ENCODE measurements at places on chromosomes 7 and 10. TPM values are rescaled to one million over a fixed set of nuclear protein-coding genes. Genes with fewer than 3 reads are reported as not detected.
A peak's percentile ranks its signal among the peaks of the same experiment; 100 is the strongest.

- DNase-seq, result no peak
Observed at GRCh38 chr10:47224546-47225218, 75.3 kb upstream of the GDF10 start.

DNA sequence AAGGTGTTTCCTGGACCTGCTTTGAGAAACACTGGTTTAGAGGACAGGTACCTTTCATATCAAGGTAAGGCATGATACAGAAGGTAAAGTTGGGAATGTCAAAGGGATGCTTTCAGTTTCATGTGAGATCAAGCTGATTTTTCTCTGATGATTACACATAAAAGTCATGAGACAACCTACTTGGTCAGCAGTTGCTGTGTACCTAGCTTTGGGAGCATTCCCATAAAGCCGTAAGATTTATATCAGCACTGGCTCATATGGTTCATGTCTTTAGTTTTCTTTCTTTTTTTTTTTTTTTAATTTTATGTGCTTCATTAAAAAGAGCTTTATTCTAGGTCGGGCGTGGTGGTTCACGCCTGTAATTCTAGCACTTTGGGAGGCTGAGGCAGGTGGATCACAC lies 265.3 kb upstream of the LRGUK start:
- no peak for DNase-seq

NUTM2B gene
- 2.0 TPM for polyA plus RNA-seq

DNA sequence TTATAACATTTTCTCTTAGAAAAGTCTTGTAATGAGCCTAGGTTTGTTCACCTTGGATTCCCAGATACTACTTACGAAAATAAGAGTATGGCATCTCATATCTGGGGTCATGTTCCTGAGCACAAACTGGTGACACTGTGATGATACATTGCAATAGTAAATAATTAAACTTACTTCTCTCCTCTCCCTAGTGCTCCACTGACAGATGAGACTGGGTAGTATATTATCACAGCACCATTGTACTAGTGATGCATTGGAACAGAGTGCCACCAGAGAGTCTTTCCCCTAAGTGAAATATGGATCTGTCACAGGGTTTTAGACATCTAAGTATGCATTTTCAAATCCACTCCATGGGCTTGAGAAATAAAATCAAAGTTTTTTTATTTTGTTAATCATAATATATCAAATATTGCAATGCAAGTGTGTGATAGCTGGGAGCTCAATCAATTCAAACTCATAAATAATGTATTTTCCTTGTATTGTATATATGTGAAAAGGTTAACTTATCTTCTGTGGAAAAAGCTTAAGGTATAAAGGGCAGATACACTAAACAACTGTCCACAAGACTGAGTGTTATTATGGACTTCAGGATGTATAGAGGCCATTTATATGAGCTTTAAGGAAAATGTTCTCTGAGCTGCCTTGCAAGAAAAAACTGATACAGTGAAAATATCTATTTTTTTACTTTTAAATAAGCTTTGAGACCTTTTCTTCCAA lies 275.5 kb downstream of the ZWINT start:
- no peak for DNase-seq

IFIT1 gene
- polyA plus RNA-seq, result 40.9 TPM

SPDYE6 gene
- polyA plus RNA-seq, result not detected

DNA sequence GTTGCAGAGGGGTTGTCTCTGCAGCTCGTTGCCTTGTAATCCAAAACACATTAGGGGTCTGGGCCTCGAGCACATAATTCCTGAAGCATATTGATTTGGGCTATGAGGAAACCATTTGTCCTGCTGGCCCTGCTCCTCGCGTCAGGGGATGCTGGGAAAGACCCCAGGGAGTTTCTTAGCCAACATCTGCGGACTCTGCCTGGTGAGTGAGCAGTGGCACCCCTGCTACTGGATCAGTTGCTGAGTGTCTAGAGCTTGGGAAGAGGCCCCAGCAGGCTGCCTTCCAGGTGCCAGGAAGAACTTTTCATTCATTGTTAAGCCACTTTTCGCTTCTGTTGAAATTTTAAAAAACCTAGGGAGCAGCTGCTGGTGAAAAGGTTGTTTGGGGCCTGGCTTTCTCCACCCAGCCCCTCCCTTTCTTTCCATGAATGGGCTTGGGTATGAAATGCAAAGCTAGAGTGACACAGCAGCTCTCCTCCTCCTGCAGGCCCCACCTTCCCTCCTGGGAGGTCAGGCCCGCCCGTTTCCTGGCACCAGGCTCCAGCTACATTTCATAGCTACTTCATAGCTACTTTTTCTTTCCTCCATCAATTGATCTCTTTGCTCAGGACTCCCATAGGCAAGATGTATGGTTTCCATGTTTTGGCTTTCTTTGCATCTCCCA lies 26.8 kb downstream of the TACR2 start:
- DNase-seq, result peak; percentile 22

- no peak for DNase-seq
Observed at GRCh38 chr7:26928703-26929347, 64.4 kb upstream of the SKAP2 start.

MYL10 gene
- polyA plus RNA-seq, result not detected

DNA sequence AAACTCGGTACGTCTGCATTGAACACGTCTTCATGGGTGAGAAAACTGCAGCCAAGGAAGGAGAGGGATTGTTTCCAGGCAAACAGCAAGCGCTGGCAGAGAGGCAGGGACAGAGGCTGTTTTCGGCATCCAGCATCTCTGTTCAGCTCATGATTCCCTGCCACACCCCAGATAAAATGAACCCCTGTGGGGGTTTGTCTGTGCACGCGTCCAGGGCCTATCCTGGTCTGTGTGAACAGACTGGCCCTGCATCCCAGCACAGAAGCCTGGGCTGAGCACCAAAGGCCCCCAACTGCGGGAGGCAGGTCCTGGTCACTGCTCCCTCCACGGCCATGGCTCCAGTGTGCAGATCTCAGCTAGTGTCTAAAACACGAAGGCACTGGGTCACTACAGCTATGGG lies 83.3 kb upstream of the FAM20C start:
- DNase-seq, result no peak

DNA sequence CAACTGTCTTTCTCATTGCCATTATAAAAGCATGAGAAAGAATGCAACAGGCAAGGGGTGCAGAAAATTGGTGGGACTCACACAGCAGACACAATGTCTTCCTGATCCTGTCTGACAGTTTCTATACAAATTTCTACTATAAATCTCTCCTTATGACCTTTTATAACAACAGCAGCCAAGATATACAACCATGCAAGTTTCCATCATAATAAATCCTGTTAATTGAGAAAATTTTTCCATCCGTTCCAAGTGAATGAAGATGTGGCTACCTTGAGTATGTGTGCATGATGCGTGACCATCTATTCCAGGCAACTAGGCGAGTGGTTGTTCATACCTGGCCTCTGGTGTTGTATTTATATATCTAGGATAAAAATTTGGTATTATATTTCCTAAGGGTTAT lies 216.7 kb downstream of the BBS9 start:
- DNase-seq, result no peak

PNLIP gene
- not detected for polyA plus RNA-seq

SEMA3E gene
- 0.15 TPM for polyA plus RNA-seq

DNA sequence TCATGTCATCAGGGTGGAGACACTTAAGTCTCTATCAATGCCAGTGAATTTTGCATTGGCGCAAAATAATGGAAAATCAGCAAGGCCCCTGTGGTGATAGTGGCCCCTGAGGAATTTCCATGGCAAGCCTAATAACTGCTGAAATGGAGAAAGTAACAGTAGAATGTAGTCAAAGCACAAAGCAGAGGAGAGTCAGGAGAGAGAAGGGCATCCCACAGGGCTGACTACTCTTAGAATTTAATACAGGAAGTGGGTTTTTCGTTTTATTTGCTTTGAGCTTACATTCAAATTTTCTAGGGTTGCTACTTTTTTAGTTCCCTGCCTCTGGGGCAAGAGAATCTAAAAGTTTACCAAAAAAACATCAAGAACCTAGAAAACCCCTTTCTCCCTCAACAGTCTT lies 39.0 kb downstream of the BZW2 start:
- no peak for DNase-seq

THSD7A gene
- polyA plus RNA-seq, result 5.1 TPM

ACSM6 gene
- polyA plus RNA-seq, result 0.34 TPM

ANKRD61 gene
- polyA plus RNA-seq, result not detected

GRCh38 chr10:25047591-25048301 lies 31.3 kb downstream of the THNSL1 start:
- no peak for DNase-seq

DNA sequence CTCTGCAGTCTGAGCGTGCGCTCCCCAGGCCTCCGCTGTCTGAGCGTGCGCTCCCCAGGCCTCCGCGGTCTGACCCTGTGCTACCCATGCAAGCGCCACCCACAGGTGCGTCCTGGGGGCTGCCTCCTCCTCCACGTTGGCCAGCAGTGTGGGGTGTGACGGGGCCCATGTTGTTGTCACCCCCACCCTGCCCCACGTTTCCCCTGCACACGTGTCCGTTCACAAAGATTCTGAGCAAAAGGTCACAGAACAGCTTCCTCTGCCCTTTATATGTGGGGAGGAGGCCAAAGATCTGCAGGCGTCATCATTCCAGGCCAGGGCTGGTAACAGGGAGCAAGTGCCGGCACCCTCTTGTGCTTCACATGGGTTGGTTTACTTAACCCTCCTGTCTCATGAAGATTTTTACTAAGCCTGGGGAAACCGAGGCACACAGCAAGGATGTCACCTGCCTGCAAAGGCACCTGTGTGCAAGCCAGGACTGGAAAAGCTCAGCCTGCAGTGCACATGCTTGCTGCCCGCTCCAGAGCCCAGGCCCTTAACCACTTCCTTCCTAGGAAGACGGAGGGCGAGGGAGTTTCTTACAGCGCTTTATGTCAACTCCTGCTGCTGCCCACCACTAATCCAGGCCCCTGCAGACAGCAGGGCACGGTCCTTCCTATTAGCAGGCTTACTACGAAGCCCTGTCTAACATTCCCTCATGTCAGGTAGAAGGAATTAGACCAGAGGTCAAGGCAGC lies 4.8 kb downstream of the GPR146 start:
- no peak for DNase-seq

- DNase-seq, result peak; percentile 69
Observed at GRCh38 chr10:88702848-88703597, 3.0 kb upstream of the LIPK start.

DNA sequence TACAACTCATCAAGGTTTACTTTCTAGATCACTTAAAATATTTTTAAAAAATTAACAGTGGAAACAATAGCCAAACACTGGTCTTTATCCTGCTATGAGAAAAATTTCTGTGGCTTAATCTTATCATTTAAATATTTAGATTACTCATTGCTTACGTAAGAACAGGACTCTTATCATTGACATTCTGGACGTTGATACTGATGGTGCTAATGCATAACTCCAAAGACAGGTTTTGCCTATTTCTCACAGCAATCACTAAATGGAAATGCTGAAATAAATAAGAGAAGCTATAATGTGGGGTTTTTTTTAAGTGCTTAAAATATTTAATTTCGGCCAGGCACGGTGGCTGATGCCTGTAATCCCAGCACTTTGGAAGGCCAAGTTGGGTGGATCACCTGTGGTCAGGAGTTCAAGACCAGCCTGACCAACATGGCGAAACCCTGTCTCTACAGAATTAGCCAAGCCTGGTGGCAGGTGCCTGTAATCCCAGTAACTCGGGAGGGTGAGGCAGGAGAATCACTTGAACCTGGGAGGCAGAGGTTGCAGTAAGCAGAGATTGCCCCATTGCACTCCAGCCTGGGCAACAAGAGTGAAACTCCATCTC lies 195.0 kb downstream of the HGF start:
- no peak for DNase-seq

- no peak for DNase-seq
Observed at GRCh38 chr10:60395711-60396110, 6.0 kb upstream of the ANK3 start.

DNA sequence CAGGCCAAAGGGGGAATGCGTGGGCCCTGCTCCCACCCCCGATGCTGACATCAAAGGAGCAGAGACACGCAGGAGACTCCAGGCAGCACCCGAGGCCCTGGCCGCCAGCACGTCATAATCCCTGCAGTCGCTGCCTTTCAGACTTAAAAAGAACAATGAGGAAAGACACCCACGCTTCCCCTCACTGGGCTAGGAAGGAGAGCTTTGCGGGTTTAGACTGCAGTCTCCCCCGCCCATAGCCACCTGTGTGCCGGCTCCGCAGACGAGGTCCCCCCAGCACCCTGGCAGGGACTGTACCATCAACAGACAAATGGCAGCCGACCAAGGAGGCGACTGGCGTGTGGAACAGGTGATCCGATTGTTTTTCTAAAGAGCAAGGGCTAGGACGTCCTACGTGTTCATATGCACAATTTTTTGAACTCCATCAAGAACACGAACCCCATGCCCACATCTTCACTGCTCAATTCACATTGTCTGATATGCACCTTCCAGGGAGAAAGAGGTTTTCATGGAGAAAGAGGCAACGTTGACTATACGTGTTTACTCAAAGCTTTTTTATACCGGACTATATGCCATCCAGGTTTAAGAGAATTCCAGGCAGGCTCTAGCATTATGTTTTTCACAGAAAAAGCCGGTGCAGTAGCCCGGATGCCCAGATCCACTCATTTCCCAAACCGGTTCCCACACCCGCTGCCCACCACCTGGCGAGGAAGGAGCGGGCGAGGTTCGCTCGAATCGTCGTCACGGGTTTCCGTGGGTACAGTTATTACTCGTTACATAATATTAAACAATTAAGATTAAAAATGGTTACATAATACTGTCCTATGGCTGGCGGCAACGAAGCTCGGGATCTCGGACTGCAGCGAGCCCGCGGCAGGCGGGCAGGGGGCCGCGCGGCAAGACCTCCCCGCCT lies 1.1 kb downstream of the GRB10 start:
- no peak for DNase-seq

All from kidney (tissue), 22 donors.